HL-60 (cell line): ENCODE measurements at places on chromosomes 1 and 21.

DNA sequence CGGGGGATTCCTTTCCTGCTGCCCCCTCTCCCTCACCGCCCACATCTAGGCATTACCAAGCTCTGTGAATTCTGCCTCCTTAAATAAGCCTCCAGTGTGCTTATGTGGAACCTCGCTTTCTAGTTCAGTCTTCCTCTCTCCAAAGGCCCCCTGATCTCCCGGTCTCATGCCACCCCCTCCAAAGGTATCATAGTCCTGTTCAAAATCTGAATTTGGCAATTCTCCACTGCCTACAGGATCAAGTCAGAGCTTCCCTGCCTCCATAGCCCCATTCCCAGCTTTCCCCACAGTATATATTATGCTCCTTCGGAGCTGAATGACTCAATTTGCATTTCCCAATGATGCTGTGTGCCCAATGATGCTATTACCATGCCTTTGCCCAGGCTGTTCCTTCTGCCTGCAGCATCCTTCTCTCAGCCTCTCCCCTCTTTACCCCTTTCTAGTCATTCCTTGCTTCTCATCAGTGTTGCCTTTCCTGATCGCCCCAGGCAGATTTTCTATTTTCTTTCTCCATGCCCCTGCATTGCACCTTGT lies 1.7 kb downstream of the AZIN2 start:
- DNase-seq: no peak

GRCh38 chr1:169670836-169671235 lies 40.6 kb downstream of the SELL start:
- DNase-seq: no peak

DNA sequence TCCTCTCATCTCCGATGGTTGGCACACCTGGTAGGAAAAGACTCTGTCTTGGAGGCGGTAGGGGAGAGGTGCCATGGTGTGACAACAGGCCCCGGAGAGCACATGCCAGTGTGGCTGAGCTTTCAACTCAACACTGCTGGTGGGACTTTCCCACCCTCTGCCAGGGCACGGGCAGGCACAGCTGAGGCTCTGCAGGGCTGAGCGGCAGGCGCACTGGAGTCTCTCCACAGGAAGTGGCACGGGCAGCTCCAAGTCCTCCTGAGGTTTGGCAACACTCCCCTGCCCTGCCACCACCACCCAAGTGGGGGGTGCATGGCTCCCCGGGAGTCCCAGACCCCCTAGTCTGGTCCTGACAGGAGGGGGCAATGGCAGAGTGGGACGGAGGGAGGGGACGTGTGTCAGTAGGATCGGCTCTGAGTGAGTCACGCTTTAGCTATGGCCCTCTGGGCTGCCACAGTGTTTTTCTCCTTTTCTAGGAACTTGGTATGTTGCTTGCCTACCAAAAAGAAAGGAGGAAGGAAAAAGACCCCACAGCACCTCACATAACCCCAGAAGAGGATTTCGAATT lies 27.3 kb upstream of the EVA1B start:
- DNase-seq: no peak

DNA sequence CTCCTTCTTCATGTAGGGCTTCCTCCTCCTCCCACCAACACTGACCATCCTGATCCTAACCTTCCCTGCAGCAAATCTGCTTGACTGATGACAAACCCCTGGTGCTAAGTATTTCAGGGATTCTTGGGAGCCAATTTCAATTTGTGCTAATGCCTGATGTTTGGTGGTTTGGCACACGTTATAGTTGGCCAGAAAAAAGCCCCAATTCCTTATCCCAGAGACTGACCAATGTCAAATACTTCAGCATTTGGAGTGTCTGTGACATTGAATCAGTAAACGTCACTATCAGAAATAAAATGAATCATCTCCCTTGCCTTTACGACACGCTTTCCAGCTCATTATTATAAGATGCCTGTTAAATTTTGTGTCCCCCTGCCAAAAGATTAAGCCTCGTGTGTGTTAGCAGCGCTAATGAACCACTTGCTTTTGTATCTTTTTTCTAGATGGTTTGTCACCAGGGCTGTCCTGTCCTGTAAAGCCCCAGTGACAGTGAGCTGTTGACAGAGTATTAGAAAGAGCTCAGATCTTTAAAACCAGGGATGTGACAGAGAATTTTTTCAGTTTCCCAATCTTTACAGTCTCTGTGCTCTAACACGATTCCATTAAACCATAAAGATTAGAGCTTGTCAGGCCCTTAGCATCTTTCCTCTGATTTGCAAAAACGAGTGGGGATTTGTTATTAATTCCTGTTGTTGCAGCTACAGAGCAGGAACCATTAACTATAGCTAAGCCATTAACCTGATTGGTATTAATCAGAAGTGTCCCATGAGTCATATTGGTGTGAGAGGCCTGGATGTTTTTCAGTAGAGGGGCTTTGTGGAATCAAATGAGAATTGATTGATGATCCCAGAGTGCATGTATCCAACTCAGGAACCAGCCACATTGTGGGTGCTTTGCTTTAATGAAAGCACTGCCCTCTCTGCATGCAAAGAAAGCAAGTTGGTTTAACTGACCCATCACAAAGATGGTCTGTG lies 665.1 kb upstream of the PLXNA2 start:
- DNase-seq: no peak

GRCh38 chr1:106780066-106780465 lies 276.4 kb upstream of the PRMT6 start:
- no peak for DNase-seq

DNA sequence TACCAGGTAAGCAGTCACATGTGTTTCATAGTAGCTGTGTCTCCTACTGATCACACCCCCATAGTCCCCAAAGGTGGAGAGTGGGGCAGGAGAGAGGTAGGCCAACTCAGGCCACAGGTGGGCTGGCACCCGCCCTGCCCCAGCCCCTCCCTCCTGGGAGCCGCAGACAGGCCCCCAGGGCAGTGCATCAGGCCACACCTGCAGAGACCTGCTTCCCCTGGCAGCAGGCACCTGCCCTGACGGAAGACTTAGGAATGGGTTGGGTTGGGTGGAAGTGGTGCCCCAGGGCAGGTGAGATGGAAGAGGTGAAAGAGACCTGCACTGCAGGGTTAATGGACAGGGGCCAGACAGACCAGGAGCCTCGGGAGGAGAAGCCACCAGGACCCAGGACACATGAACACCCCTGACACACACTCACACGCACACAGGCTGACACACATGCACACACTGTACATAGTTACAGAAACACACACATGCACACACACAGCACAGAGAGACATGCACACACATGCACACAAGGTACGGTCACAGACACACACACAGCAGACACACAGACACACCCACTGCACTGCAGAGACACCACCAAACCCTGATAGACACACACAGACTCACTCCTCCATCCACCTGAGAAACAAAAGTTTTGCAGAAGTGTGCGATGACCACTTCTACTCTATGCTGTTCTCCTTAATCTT lies 1.7 kb upstream of the COL18A1 start:
- no peak for DNase-seq

DNA sequence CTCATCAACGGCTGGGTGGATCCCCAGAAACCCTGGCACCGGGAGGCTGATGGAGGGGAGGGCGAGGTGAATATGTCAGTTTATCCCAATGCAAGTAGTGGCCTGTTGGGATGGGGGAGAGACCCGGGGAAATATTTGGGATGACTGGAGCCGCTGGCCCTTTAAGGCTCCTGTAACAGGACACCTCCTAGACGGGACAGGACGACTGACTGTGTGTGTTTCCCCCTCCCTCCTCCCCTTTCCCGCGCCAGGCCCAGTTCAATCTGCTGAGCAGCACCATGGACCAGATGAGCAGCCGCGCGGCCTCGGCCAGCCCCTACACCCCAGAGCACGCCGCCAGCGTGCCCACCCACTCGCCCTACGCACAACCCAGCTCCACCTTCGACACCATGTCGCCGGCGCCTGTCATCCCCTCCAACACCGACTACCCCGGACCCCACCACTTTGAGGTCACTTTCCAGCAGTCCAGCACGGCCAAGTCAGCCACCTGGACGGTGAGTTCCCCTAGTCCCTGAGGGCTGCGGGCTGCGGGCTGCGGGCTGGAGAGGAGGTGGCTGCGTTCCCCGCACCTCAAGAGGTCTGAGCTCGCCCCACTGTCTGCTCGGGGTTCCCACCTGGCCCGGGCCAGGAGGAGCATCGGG lies 44.8 kb upstream of the CCDC27 start:
- DNase-seq: no peak

- no peak for DNase-seq
Measured at GRCh38 chr1:82099170-82099569, 298.4 kb downstream of the ADGRL2 start.

DNA sequence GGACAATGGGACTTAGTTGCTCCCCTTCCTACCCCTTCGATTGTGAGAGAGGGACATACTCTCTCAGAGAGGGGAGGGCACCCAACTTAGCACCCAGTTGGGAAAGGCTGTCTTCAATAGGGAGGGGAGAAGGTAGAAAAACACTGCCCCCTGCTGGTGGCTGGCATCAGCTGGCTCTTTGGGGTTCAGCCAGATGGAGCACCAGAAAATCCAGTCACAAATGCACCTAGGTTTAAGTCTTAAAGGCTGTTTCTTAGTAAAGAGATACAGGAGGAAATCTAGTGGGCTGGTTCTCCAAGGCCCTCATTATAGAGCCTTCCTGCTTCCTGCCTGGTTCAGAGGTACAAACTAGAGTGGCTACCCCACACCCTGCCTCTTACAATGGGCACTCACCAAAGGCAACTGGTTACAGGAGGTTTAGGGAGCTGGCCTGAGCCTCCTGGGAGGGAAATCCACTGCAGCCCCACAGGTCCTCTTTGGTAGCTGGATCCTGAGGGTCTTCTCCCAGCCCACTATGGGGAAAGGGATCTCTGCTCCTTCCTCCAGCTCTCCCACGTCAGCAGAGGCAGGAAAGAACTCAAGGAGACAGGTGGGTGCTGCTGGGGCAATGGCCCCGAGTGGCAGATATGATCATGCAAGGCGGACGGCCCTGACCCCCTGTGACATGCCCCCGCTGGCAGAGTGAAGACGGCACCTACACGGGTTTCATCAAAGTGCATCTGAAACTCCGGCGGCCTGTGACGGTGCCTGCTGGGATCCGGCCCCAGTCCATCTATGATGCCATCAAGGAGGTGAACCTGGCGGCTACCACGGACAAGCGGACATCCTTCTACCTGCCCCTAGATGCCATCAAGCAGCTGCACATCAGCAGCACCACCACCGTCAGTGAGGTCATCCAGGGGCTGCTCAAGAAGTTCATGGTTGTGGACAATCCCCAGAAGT lies 28.3 kb downstream of the EIF2D start:
- peak; percentile 78 for DNase-seq

- no peak for DNase-seq
Measured at GRCh38 chr1:11839727-11840705, 7.6 kb downstream of the NPPA start.

DNA sequence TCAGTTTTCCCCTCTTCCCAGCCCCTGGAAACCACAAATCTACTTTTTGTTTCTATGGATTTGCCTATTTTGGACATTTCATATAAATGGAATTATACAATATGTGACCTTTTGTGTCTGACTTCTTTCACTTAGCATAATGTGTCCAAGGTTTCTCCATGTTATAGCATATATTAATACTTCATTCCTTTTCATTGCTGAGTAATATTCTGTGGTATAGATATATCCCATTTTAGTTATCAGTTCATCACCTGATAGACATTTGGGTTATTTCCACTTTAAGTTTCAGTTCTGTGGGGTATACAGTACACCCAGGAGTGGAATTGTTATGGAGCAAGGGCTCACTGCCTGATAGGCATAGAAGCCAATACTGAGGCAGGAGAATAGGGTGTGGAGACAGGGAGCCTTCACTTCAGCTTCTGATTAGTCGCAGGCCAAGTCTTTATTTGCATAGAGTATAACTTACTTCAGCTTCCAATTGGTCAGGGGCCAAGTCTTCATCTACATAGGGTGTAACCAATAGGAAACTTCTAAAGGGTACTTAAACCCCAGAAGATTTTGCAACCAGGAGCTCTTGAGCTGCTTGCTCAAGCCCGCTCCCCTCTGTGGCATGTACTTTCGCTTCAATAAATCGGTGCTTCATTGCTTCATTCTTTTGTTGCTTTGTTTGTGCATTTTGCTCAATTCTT lies 8.3 kb upstream of the NVL start:
- DNase-seq: no peak

DNA sequence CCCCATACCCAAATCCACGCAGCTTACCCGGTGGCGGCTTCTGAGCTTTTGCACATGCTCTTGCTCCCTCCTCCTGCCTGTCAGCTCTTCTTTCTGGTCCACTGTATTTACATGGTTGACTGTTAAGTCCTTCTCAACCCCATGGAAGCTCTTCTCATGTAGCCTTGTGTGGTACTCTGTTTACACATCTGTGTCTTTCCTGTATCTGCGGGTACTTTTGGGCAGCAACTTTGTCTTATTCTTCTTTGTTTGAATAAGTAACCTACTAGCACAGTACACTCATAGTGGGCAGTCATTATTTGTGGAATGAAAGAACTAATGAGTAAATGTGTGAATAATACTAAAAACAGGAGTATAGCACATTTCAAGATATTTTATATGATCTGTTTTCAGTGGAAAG lies 88.5 kb upstream of the GPR88 start:
- no peak for DNase-seq

DNA sequence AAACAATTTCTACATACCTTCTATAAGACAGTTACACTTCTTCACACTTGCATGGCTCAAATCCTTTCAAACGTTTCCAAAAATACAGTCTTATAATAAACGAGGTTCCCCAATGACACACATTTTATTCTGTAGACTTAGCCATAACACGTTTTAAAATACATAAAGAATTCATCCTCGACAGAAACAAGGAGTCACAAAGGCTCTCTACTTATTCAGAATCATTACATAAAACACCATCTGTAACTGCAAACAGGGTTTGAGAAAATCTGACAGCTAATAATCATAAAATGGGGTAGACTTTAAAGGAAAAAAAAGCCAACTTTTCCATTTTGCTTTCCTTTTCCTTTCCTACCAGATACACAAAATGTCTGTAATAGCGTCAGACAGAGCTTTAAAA lies 1.8 kb downstream of the PIK3R3 start:
- no peak for DNase-seq

DNA sequence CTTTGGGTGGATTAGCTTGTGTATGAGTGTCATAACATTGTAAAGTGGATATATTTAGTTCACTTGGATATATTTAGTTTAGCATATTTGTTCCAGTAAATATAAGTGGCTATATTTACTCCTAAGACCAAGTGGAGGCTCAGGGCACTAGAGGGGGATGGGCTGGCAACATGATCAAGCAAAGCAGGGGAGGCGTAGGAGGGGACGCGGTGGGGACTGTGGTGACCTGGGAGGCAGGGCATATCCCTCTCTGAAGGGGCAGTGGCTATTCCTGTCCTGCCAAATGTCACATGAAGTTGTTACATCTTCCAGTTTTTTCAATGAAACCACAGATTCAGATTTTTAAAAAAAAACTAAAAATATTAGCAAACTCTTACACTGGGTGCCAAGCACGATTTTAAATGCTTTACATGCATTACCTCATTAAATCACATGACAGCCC lies 51.9 kb upstream of the EDN2 start:
- DNase-seq: no peak

GRCh38 chr1:1118011-1118875 lies 2.4 kb upstream of the C1orf159 start:
- no peak for DNase-seq

DNA sequence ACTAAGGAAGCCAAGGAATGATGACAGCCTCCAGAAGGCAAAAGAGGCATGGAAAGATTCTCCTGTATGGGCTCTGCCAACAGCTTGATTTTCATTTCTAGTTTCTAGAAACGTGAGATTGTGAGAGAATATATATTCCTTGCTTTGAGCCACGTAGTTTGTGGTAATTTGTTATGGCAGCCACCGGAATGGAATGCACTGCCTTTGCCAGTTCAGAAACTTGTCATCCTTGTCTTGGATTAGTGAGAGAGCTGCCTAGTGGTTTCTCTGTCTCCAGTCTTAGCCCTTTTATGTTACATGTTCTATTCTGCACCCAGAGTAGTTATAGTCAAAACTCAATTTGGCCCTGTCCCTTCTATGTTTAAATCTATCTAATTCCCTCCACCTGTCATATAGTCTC lies 216.0 kb upstream of the PTGFR start:
- DNase-seq: no peak
